ENCODE measurements at places on chromosomes 13 and 19.

GRCh38 chr13:67367399-67367798 is 137.3 kb upstream of the PCDH9 start:
- DNase-seq = no peak

- no peak for DNase-seq
Measured at GRCh38 chr13:21336609-21337349, 122.3 kb downstream of the ZDHHC20 start.

GRCh38 chr19:33100894-33101644 is 20.1 kb downstream of the GPATCH1 start:
- DNase-seq = no peak

DNA sequence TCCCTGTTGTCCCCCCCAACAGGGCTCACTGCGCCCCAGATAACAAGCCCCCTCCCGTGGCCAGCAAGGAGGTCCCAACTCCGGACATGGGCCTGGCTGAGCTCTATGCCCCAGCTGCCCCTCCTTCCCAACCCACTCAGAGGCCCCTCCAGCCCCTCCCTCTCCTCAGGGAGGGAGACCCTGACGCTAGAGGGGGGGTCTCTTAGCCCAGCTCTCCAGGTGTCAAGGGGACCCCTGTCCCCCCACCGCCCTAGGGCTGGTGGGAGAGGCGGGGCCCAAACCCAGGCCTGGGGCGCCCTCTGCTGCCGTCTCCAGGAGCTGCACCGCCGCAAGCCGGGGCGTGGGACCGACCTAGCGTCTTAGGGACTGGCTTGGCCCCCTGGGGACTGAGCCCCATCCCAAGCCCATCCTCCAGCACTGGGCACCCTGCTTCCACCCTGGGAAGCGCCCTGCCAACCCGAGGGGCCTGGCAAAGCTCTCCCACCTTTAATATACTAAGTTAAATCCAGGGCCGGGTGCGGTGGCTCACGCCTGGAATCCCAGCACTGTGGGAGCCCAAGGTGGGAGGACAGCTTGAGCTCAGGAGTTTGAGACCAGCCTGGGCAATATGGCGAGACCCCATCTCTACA is 1.4 kb downstream of the GRIN3B start:
- no peak for DNase-seq

DNA sequence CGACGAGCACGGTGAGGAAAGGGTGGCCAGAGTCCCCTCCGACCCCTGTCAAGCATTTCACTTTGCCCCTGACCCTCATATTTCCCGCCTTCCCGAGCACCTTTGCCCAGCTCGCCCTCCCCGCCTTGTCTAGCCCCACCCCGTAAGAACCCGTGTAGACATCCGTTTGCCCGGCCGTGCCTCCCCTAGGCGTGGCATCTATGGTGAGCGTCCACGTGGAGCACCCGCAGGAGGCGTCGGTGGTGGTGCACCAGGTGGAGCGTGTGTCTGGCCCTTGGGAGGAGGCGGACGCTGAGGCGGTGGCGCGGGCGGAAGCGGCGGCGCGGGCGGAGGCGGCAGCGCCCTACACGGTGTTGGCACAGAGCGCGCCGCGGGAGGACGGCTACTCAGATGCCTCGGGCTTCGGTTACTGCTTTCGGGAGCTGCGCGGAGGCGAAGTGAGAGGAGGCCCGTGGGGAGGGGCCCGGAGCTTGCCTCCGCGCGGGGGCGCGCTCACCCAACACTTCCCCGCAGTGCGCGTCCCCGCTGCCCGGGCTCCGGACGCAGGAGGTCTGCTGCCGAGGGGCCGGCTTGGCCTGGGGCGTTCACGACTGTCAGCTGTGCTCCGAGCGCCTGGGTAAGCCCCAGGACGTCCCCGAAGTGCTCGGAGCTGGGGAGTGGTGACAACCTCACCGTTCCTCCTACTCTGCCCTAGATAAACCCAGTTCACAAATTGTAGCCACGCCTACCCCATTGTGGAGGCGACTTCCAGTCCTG is 4.2 kb downstream of the LTBP4 start:
- peak; percentile 31 for DNase-seq

DNA sequence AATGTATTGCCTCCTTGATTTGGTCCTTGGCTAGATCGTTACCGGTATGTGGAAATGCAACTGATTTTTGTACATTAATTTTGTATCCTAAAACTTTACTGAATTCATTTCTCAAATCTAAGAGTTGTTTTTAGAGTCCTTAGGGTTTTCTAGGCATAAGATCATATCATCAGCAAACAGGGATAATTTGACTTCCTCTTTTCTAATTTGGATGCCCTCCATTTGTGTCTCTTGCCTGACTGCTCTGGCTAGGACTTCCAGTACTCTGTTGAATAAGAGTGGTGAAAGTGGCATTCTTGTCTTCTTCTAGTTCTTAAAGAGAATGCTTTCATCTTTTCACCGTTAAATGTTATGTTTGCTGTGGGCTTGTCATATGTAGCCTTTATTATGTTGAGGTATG is 12.0 kb upstream of the CYP2A13 start:
- DNase-seq = no peak

- DNase-seq = no peak
Measured at GRCh38 chr13:27405546-27406134, 18.8 kb upstream of the GTF3A start.

DNA sequence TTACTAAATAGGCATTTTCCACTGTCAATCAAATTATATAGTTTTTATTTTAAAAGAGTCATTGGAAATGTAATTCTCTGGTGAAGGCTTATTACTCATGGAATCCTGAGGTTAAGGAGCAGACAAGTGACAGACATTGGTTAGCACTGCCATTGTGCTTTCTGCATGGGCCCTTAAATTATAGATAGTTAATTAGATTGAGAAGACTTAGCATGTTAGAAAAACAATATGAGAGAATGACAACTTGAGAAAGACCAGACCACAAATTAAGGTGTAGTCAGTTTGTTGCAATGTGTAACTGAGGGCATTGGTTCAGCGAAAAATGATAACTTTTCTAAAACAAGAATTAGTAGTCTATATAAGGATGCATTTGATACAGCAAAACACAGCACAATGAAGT is 195.5 kb downstream of the SLITRK6 start:
- no peak for DNase-seq

GRCh38 chr13:72643311-72643989 is 84.0 kb downstream of the MZT1 start:
- DNase-seq = peak; percentile 21

DNA sequence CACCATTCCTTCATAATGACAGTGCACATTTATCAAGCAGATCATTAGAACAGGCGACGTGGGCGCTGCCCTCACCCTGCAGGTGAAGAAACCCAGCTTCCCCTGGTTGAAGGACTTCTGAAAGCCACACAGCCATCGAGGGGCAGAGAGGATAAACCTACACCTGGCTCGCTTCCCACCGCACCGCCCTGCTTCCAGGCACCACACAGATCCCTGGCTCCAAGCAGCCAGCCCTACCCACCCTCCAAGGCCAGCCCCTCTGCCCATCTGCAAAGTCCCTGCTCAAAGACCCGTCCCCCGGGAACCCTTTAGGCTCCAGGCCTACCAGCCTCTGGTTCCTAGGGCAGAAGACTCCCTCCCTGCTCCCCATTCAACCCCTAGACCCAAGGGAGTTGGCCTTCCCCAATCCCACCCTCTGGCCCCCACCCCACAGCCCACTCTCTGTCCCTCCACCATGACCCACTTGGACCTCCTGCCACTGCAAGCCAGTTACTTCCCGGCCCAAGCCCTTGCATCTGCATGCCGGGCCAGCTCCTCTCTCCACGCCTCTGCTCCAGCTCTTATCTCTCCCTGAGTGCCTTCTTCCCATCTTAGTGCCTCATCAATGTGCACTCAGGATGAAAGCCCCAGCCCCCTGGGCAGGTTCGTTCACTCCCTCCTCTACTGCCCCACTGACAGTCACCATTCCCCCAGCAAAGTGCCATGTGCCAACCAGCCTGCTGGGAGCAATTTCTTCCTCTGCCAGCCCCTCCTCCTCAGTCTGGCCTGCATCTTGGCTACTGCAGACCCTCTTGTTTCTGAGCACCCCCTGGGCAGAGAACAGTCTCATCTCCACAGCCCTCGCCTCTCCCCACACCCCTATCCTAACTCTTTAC is 28.0 kb downstream of the PEPD start:
- DNase-seq = no peak

DNA sequence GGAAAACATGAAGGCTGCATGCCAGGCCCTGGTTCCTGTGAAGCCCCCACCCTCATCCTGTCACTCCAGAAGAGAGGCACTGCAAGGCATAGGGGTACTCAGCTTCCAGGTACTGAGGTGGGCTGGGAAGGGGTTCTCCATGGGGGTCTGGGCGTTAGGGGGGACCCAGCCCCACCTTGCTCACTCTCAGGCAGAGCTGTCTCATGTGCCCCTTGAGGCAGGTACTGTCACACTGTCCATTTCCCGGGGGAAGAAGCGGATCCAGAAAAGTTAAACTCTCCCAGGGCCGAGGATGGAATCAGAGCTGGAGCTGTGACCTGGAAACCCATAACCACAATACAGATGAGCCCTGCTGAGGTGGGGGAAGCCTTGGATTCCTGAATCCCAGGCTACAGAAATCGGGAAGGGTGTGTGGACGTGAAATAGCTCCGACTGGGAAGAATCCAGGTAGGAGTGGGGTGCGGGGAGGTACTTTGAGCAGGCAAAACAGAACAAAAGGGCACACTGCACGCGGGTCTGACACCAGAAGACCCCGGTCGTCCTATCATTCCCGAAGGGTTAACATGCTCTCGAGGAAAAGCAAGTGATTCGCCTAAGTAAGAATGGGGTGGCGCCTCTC is 540 bp upstream of the USE1 start:
- no peak for DNase-seq

DNA sequence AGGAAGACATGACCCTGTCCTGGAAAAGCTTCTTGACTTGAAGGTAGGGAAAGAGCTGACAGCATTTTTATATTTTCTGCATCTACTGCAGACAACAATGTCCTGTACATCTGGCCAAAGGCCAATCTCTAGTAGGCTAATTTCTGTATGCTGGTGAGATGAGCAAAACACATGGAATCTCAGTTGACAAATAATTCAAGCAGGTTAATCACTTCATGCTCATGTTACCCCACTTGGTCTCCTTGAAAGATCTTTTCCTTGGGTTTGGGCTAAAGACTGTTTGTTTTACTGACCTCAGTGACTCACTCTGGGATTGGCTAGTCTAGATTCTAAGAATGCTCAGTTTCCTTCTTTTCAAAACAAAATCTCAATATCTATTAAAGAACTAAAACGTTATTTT is 298.8 kb downstream of the LMO7 start:
- DNase-seq = no peak

DNA sequence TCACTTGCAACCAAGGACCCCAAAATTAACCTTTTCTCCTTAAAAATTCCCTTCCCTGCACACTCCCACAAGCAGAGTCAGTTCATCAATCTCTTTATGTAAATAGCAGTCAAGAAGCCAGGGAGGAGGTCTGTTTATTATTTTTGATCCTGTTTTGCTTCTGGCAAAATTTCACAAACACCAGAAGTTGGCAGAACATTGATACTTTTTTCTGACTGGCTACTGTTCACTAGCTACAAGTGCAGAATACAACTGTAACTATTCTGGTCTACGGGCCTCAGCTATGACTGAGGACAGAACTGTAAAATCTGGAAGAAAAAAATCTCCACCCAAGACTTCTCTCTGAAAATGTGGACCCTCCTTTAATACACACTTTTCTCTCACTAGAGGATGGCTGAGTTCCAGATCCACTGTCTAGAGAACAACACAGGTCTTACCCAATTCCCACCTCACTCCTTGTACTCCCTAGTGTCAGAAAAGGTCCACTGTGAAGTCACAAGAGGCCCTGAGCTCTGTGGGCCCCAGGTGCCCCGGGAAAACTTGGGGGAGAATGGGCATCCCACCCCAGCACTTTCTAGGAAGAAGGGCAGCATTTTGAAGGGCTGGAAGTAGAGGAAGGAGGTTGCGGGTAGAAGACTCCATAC is 14.5 kb downstream of the STARD13 start:
- DNase-seq = no peak
